Amniotic epithelial cell (primary cell): ENCODE measurements at places on chromosomes 1 and 21.

GRCh38 chr1:47572731-47573430, 135.0 kb downstream of the FOXD2 start:
- DNase-seq: no peak

DNA sequence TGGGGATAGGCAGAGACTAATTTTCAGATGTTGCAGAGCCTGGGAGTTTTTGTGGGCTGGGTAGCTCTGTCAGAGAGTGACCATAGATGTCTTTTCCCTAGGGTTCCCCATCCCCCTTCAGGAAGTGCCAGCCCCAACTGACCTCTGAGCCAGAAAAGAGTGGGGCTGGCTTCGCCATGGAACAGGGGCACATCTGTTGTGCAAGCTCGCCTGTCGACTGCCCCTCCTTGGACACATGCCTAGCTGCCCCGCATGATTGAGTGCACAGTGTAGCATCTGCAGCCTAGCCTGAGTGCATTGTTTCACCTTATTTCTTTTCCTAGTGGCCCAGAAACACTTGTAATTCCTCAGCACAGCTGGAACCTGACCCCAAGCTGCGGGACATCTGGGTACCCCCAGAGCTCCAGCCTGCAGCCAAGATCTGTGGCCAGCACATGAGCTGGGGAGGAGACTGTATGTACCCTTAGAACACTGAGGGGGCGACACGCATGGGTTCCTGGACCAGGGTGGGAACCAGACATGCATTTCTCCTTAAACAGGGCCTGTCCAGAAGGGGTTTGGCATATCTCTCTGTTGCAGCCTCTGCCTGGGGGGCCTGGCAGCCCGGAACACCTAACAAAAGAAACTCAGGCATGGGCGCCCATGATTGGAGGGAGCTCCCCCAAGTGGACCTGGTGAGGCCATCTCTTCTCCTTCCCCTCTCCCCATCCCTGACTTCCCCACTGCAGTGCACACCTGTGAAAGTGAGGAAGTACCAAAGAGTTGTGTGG, 55.2 kb downstream of the SYT14 start:
- DNase-seq: no peak

- DNase-seq: no peak
Measured at GRCh38 chr1:176754676-176755075, 291.7 kb downstream of the PAPPA2 start.

DNA sequence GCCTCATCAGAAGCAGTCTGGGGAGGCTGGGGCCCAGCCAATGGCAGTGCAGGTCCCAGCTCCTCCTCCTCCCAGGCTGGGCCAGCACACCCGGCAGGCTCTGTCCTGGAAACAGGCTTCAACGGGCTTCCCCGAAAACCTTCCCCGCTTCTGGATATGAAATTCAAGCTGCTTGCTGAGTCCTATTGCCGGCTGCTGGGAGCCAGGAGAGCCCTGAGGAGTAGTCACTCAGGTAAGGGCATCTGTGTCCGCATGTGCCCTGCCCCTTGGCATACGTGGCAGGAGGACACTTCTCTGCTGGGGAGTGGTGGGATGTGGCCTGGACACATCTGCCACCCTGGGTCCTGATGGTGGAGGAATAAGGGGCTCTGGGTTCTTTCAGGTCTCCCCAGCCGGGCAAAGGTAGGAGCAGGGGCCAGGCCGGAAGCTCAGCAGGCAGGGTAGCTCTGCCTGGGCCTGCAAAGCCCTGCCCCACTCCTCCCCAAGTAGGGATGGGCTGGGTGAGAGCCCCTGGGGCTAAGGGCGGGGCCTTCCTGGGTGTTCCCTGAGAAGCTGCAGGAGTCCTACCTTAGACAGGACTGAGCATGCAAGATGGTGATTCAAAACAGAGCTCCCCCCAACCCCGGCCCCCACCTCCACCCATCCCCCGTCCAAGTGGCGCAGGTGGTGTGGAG, at the start of gene GJB5:
Gene GJB5, plus strand, starts transcription at position 84 of the 674 bp plus-strand sequence. CDS start 2,284 bp downstream, outside the sequence.
- no peak for DNase-seq

DNA sequence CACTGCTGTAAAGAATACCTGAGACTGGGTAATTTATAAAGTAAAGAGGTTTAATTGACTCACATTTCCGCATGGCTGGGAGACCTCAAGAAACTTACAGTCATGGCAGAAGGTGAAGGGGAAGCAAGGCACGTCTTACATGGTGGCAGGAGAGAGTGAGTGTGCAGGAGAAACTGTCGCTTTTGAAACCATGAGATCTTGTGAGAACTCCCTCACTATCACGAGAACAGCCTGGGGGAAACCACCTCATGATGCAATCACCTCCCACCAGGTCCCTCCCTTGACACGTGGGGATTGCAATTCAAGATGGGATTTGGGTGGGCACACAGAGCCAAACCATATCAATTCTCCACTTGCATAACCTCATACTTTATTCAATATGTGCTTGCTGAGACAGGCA, 76.6 kb downstream of the GIPC2 start:
- no peak for DNase-seq

- DNase-seq: no peak
Measured at GRCh38 chr1:181714428-181714827, 231.1 kb downstream of the CACNA1E start.

- no peak for DNase-seq
Measured at GRCh38 chr1:202255343-202255742, 61.7 kb downstream of the LGR6 start.

- peak; percentile 4 for DNase-seq
Measured at GRCh38 chr1:244552336-244552735, 91.3 kb downstream of the CATSPERE start.

- peak; percentile 85 for DNase-seq
Measured at GRCh38 chr1:186188004-186188539, 187.0 kb downstream of the TPR start.

GRCh38 chr1:246513619-246514343, 6.7 kb upstream of the SMYD3 start:
- DNase-seq: no peak

DNA sequence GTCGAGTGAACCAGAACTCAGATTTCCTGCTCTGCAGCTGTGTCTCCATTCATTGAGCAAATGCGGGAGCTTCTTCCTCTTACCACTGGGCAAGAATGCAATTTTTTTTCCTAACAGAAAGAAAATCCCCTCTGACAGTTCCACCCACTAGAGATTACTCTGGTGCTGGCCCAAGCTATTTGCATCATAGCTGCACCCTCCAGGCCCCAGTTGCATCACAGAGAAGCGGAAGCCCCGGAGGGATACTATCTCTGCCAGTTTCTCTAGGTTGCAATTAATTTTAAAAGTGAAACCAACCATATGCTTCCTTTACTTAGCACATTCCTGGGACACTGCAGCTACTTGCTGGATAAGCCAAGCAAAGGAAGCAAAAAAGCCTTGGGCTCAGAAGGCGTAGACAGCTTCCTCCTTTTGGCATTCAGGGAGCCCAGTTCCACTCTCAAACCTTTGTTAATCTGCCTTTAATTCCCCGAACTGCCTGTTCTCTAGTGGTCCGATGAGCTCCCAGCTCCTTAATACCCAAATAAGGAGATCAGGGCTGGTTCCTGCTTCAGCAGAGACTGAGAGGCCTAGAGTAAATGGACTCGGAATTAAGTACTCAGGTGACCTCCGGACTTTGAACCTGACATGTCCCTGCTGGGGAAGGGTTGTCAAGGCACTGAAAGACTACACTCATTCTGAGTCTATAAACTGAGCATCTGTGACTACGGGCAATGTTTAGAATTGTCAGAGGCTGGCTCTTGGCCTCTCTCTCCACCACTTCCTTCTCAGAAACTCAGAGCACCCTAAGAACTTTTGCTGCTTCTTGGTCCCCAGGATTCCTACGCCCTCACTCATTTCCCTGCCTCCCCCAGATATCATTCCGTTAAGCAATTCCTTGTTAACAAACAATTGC, 72.5 kb upstream of the TNFSF18 start:
- peak; percentile 99 for DNase-seq

DNA sequence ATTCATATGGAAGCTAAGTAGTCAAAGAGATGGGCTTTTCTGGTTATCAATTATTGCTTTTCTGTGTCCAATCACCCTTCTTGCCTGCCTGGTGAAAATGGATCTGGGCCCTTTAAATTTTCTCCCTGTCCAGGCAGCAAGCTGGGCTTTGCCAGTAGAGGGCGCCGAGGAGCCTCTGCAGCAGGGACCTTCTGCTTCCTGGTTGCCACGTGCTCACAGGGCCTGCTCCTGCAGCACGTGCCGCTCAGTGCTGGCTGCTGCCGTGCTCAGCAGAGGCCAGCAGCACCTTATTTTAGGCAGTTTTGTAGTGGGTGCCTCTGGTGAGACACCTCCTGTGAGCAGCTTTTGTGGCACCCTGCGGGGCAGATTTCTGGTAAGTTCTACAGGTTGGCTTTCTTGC, 4.0 kb downstream of the ACTL8 start:
- no peak for DNase-seq

DNA sequence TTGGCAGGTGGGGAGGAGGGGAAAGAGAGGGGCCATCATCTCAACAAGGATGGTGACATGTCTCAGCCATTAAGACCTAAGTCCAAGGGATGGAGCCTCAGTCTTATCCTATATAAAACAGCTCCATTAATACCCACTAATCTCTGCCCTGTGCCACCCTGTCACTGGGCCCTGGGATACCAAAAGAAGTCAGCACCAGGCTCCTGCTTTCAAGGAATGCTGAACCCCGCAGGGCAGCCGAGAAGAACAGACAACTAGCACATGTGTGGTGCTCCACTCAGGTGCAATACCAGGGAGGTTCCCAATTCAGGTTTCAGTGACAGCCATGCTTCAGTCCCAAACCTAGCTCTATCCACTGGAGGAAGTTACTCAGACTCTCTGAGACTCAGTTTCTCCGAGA, 128.4 kb downstream of the GRIK3 start:
- no peak for DNase-seq

- DNase-seq: no peak
Measured at GRCh38 chr1:74681001-74681400, 7.4 kb upstream of the ERICH3 start.

DNA sequence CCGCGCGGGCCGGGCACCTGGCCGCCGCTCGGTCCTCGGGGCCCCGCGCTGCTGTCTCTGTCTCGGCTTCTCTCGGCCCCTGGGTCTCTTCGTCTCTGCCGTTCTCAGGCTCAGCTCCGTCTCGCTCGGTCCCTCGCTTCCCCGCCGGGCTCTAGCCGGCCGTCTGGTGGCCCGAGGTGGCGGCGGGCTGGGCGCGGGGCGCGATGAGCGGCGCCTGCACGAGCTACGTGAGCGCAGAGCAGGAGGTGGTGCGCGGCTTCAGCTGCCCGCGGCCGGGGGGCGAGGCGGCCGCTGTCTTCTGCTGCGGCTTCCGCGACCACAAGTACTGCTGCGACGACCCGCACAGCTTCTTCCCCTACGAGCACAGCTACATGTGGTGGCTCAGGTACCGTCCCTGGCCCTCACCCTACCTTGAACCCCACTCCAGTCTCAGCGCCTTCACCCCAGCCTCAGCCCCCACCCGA, 355 bp downstream of the SHISAL2A start:
- no peak for DNase-seq

DNA sequence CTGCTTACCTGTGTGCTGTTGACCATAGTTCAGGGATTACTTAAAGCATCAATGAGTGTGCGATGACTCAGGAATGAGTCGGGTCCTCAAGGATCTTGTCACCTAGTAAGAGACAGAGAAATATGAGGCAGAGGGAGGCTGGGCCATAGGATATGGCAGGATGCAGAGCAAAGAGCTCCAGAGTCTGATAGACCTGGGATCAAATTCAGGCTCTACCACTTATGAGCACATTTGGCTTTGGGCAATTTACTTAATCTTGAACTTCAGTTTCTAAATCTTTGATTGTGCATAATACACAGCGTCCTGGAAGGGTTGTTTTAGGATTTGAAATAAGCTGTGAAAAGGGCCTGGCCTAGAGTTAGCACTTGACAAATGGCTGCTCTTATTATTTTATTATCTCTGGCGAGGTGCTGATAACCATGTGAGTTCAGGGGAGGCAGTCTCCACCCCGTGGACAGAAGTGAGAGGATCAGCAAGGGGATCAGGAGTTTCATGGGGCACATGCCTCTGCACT, 94.5 kb downstream of the ROR1 start:
- DNase-seq: peak; percentile 29

GRCh38 chr1:47024141-47024801, 802 bp downstream of the CYP4X1 start:
- DNase-seq: no peak

DNA sequence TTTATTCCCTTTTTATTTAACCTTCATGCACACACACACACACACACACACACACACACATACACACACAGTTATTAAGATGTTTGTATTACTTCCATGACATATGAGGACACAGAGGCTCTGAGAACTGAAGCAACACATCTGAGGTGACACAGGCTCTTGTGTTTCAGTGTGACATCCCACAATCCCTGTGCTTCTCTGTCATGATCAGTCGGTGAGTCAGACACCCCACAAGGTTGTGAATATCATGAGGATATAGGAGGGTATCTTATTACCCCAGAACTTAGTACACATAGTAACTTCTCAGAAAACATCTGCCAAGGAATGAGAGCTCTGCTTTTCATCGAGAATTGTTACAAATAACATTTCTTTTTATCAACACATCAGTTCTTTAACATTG, 459.3 kb downstream of the PLPP3 start:
- DNase-seq: no peak

GRCh38 chr1:225777058-225777582, 506 bp upstream of the SRP9 start:
- peak; percentile 10 for DNase-seq
